ENCODE measurements at places on chromosomes 1 and 21. TPM values are rescaled to one million over a fixed set of nuclear protein-coding genes. Genes with fewer than 3 reads are reported as not detected.
A peak's percentile ranks its signal among the peaks of the same experiment; 100 is the strongest.

DNA sequence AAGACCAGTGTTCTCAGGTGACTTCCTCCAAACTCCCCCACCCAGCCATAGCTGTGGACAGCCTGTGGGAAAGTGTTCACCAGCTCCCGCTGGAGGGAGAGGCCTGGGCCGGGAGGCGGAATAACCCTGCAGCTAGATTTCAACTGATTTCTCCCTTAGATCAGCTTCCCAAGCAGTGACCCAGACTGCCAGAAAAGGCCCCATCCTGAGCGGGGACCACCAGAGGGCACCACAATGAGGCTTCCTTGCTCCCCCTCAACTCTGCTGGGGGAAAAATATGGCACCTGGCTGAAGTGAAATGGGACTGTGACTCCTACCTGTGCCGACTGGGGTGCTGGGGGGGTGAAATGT, 50.8 kb downstream of the RHBG start:
- no peak for DNase-seq

DNA sequence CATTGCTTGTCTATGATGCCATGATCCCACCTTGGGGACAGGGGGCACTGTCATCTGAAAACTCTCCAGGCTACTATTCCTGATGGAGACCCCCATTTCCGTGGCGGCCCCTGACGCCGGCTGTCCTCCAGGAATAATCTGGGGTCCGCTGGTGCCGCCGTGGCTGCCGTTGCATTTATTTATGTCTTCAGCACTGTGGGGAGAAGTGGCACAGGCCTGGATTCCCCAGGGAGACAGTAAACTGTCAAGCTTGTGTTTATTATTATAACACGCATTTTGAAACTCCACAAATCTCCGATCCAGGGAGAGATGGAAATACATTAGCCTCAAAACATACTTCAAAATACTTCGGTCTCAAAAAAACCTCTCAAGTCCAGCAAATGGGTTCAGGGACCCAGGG, 126.9 kb upstream of the C1orf174 start:
- no peak for DNase-seq

GRCh38 chr1:212132025-212132424, 96.5 kb downstream of the DTL start:
- DNase-seq: no peak

ERICH3 gene
- not detected for polyA plus RNA-seq

DNA sequence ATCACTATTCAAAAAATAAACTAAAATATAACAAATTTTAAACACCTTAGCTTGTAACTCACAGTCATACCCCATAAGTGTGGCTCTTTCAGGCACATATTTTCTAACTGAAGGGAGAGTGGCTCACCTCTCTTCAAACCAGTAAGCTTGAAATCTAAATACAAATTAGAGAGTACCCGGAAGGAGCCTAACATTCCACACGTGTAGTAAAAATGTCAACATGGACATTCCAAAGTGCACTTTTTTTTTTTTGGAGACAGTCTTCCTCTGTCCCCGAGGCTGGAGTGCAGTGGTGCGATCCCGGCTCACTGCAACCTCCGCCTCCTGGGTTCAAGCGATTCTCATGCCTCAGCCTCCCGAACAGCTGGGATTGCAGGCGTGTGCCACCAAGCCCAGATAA, 275.6 kb upstream of the ADGRL2 start:
- no peak for DNase-seq

DNA sequence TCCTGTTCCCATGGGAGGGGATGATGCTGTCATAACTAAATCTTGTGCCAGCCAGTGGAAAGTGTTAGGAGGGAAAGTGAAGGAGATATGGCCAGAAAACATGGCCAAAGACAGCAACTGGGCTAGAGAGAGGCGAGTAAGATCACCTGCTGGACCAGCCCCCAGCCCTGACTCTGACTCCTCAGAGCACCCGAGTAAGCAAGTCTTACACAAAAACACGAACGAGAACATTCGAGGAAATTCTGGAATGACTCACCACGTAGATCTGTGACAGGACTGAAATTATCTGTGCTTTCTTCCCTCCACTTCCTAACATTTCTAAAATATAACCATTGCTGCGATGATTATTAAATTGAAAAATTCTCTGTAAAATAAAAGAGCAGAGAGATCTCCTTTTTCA, 9.2 kb downstream of the ZNF496 start:
- DNase-seq: no peak

GRCh38 chr1:190169311-190170067, 308.2 kb downstream of the BRINP3 start:
- DNase-seq: peak; percentile 24

All from AG04450 (cell line).